ENCODE measurements at places on chromosomes 1 and 21.

GRCh38 chr21:44399955-44400790 lies 46.8 kb downstream of the TRPM2 start:
- no peak for DNase-seq

DNA sequence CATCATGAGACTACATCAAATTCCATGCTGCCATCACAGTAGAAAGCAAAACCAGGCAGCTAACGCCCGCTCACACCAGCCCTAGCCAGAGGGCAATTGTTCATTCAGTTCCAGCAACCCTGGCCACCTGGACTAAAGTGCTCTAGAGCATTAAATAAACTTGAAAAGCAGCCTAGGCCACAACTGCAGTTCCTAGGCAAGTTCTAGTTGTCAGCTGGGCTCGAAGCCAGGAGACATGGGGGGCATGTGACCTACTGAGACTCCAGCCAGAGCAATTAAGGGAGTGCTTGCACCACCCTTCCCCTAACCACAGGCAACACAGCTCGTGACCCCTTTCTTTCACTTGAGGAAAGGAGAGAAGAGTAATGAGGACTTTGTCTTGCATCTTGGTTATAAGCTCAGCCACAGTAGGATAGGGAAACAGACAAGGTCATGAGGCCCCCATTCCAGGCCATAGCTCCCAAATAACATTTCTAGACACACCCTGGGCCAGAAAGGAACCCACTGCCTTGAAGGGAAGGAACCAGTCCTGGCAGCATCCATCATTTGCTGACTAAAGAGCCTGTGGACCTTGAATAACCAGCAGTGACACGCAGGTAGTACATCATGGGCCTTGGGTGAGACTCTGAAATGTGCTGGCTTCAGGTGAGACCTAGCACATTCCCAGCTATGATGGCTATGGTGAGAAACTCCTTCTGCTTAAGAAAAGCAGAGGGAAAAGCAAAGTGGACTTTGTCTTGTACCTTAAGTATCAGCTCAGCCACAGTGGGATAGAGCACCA lies 77.0 kb downstream of the ZZZ3 start:
- DNase-seq = peak; percentile 47

DNA sequence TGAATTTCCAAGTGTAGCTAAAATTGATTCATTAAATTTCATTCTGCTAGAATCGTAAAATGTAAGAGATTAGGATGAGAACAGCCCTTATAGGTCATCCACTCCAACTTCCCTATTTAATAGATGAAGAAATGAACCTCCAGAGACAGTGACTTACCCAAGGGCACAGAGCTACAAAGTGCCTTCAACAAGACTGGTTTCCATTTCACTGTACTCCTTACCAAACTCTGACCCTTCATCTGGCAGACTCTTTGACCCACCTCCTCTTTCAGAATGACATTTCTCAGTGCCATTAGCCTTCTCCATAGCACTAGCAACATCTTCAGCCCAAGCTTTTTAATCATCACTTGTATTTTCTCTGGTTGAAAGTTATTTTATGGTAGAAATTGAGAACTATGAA lies 161.3 kb downstream of the NEK7 start:
- DNase-seq = peak; percentile 61

GRCh38 chr1:10064416-10065343 lies 31.9 kb downstream of the UBE4B start:
- DNase-seq = no peak

DNA sequence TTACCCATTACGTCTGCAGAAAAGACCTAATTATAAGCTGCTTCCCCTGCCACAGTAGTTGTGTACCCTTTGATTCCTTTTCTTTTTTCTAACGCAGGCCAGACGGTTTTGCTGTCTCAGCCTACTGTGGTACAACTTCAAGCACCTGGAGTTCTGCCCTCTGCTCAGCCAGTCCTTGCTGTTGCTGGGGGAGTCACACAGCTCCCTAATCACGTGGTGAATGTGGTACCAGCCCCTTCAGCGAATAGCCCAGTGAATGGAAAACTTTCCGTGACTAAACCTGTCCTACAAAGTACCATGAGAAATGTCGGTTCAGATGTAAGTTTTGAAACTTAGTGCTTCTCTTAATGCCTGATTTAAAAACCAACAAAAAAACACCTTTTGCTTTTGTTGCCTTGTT lies 35.8 kb downstream of the ATF6 start:
- no peak for DNase-seq

GRCh38 chr1:209207701-209208286 lies 375.7 kb upstream of the CAMK1G start:
- DNase-seq = peak; percentile 53

DNA sequence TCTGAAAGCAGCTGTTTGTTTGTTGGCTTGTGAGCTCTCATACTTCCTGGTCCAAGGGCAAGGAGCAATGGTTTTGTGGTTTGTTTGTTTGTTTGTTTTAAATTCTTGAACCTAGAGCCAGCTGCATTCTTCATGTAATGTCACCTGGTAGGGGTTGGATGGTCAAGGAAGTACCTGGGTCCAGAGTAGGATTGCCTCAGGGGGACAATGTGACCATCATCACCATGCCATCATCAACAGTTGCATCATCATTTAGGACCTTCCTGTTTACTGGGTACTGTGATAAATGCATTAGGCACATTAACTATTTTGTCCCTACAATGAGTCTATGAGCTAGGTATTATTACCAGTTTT lies 14.7 kb upstream of the MYOG start:
- peak; percentile 42 for DNase-seq

DNA sequence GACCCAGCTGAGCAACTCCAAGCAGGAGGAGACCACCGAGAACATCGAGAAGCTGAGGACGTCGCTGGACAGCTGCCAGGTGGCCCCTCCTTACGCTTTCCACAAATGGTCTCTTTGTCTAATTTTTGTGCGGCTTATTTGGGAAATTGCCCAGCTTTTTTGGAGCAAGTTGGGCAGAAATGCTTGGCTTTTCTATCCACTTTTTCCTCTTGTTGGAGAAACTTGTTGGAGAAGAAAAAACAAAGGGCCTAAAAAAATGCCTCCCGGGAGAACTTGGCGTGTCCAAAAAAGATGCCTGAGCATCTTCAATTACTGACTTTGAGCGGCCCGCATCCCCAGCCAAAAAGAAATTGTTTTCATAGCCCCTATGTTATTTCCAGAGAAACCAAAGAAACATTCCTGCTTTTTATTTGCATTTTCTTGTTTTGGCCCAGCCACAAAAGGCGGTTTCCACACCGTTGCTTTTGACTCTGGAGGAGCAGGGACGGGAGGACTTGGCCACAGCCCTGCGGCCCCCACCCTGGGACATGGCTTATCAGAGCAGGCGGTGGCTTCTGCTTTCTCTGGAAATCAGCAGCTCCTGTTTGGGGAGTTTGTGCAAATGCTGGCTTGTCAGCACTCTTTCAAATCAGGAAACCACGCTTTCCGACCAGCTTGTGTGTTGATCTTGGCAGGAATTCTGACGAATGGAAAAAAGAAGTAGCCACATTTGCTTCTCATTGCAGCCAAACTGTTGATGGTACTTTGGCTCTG lies 81.2 kb upstream of the EFHD2 start:
- peak; percentile 61 for DNase-seq

- peak; percentile 32 for DNase-seq
Measured at GRCh38 chr1:78619446-78619802, 824 bp upstream of the IFI44L start.

DNA sequence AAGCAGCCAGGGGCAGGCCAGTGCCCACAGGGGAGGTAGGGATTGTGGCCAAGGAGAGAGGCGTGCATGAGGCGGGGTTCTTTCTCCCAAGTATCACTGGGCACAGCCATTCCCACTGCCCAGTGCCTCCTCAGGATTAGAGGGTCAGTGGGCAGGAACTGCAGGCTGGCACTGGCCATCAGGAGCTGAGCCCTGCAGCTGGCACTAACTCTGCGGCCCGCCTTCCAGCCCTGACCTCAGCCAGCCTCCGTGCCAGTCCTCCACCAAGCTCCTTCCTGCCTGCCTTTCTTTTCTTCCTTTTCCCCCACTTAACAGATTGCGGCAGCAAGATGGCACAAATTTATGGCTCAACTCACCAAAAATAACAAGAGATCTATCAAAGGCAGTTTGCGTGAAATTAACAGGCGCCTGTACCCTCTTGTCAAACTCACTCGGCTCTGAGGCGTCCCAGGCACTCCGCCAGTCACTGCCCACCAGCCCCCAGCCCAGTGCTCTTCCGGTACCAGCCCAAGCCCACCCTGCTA lies 11.1 kb downstream of the ADGRB2 start:
- no peak for DNase-seq
